ENCODE measurements at places on chromosomes 16 and 17.

DNA sequence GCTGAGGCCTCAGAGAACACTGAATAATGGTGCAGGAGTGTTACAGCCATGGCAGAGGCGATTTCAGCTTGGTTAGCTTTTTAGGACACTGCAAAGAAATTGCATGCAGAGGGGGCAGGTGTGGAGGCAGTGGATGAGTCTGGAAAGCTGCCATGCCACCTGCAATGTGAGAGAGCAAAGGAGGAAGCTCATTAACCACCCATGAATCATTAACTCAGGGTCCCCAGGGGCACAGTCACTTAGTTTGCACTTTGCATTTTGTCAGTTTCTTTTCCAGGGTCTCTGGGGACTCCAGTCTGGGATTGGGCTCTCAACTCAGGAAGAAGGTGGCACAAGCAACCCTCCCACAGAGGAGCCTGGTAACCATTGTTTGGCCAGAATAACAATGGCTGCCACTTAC lies 132.9 kb downstream of the USP31 start:
- no peak for DNase-seq

DNA sequence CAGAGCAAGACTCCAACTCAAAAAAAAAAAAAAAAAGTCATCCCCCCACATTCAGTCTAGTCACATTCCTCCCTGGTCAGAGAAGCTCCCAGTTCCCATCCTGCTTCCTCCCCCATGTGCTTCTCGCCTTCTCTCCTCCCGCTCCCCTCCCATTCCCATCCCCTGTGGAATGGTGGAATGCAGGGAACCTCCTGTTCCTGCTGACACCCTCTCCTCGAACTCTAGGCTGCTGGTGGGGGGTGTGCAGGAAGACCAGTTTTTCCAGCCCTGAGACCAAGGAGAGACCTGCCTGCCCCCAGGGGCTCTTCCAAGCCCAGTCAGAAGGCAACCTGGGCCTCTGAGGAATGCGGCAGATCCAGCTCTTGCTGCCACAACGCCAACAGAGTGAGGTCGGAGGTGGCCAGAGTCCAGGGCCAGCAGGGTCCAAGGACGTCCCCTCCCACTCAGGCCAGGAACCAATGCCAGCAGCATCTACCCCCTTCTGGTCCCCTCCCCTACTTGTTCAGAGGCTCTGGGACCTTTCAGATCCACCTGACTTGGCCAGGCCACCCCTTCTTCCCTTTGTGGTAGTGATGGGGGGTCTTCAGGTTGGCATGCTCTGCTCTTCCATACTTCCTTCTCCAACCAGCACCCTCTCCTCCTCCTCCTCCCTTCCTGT lies 39.3 kb upstream of the TAC4 start:
- DNase-seq, result peak; percentile 16

GRCh38 chr17:79188048-79188447 lies 113.4 kb downstream of the ENGASE start:
- DNase-seq, result no peak

GRCh38 chr16:64808474-64808873 lies 313.4 kb downstream of the CDH11 start:
- no peak for DNase-seq

DNA sequence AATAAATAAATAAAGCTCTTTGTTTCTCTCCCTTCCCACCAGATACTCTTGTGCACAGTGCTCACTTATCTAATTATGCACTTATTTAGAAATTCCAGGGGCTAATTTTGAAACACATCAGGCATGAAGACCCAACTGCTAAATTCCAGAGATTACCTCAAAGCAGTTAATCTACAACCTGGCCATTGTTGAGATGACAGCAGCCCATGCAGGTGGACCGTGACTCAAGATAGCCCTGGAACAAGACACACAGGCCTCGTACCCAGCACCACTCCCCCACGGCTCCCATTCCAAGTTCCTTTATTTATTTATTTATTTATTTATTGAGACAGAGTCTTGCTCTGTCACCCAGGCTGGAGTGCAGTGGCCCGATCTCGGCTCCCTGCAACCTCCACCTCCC lies 60.1 kb upstream of the NPEPPS start:
- no peak for DNase-seq

DNA sequence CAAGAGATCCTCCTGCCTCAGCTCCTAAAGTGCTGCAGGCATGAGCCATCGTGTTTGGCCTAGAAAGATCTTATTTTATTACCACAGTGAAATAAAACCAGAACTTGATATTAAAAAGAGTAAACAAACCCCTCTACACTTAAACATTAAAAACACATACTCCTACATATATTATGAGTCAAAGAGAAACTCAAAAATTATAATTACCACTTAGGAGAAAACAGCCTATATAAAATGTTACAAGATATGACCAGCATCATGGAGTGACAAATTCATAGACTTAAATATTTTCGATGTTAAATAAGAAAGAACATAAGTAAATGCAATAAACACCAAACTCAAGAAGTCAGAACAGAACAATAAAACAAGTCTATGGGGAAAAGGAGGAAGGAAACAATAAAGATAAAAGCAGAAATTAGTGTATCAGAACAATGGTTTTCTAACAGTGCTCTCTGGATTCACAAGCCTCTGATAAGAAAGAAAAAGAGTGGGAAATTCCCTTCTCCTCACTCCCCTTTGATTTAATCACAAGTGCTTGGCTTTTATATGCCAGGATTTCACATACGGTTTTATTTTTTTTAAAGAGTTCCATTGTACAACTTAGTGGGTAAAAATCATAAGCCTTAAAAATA lies 23.0 kb downstream of the SKAP1 start:
- no peak for DNase-seq

DNA sequence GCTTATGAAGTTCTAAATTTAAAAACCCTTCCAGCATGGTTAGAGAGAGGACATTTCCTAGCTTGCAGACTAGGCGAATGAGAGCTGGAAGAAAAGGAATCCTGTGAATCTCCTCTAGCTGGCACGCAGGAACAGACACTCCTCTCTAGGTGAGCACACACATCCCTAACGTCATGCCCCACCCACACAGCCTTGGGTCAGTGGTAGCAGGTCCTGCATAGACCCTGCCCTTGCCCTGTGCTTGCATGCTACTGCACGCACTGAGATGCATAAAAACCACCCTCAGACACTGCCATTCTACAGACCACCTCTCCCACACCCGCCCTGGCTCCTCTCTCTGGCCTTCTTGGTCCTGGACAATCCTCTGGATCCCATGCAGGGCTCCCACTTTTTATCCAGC lies 23.5 kb downstream of the CES1 start:
- no peak for DNase-seq

GRCh38 chr16:23420011-23420410 lies 33.0 kb downstream of the COG7 start:
- DNase-seq, result peak; percentile 80

DNA sequence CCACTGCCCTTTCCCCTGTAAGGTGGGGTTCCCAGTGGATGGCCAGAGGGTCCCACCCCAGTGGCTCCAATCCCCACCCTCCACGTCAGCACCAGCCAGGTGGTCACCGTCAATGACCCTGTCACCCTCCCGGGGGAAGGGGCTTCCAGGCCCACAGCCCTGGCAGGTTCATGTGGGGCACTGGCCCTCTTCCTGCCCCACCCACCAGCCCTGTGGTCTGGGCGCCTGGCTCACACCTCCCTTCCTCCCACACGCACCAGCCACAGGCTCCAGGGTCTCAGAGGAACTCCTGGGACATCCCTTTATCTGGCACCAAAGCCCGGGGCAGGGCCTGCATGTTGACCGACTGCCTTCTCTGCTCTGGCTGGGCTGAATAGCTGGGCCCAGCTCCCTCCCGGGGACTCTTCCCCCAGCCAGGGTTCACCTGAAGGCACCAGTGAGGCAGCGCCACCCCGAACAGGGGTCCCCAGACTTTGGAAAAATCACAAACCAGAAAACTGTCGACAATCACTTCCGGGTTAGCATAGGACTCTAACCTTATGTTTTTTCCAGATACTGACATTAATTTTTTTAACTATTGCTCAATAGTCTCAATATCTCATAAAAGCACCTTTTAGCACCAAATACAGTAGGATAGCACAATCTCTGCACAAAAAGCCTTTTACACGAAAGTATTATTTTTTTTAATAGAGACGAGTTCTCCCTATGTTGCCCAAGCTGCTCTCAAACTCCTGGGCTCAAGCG lies 21.9 kb upstream of the ZC3H18 start:
- no peak for DNase-seq

DNA sequence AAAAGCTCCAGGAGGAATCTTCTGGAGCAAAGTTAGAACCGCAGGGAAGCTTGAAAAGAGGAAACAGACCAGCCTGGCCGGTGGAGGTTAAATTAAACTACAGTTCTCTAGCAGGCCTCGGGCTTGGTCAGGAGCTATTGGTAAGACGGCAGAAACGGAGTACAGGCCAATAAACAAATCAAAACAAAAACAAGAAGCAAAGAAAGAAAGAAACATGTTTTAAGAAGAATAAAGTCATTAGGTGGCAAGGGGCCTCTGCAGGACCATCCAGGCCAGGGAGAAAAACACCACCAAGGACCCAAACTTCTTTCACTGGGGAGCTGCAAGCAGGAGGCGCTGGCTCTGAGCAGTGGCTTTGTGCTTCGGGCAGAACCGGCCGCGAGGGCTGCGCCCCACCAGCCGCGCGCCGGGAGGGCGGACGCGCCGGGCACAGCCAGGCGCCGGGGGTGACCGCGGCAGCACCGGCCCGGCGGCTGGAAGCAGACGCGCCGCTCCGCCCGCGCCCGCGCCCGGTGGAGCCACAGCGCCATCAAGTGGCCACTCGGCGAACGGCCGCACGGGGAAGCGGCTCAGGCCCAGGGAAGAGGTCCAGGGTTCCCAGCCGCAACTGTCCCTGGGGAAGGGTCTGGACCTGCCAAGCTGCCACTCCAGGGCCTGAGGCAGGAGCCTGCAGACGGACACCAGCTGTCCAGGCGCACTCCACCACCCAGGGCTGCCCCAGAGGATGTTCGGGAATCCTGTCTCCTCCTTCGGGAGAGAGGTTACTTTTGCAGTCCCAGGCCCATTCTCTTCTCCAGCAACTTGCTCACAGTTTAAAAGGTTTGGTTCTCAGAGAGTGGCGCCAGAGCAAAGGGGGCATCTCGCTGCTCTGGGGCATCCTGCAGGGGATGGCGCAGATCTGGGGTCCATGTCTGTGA lies 419.4 kb downstream of the SOX9 start:
- peak; percentile 78 for DNase-seq

- DNase-seq, result no peak
Observed at GRCh38 chr17:45361976-45362375, 45.2 kb upstream of the MAP3K14 start.

DNA sequence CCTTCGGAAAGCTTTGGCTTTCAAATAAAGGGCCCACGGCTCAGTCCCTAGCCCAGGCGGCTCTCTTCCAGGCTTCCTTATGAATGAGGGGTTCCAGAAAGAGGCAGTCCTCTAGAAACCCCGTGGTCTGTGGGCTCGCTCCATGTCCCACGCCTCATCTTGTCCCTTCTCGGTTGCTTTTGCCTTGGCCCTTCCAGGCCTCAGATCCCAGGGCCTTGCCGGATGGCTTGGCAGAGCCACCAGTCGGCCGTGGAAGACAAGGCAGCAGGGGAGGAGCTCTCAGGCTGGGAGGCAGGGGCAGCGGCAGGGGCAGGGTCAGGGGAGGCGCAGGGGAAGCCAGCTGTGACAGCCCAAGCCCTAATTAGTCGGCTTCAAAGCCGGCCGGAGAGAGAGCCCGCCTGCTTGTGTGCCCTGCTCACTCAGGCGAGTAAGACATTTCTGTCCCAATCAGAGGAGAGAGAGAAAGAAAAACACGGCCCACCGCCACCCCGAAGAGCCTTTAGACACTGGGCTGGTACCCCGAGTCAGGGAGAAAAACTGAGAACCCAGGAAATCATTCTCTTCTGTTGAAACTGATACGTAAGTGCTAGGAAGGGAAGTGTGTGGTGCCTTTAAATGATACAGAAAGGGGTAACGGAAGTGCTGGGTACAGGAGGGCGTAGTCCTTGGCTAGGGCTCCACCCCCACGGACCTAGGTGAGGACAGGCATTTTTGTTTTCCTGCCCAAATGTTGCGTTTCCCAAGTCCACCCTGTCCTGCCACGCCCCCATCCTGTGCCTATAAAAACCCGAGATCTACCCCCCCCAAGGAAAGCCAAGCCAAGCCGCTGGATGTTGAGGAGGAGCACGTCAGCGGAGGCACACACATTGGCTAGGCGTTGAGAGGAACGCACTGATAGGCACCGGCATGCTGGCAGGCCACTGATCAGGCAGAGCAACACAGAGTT lies 27.8 kb upstream of the MEIOC start:
- DNase-seq, result no peak

DNA sequence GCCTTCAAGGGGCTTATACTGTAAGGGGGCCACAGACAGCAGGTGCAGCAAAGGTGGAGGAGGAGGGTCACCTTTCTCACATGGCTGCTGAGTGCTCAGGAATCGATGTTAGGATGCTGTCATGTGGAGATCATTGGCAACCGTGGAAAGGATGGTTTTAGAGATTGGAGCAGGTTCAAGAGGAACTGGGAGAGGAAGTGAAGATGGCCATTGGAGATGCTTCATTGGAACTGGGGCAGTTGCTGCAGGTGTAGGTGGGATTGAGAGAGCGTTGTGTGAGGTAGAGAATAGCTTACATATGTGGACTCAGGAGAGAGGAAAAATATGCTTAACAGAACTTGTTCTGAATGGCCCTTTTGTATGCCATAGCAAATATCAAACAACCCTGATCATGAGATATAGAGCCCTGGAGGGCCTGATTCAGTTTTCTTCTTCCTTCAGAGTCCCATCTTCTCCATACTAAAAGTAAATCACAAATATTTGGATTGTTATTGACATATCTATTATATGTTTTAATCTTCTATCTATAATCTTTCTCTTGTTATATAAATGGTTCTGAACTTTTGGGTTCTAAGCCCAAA lies 40.8 kb downstream of the LDHD start:
- DNase-seq, result no peak

DNA sequence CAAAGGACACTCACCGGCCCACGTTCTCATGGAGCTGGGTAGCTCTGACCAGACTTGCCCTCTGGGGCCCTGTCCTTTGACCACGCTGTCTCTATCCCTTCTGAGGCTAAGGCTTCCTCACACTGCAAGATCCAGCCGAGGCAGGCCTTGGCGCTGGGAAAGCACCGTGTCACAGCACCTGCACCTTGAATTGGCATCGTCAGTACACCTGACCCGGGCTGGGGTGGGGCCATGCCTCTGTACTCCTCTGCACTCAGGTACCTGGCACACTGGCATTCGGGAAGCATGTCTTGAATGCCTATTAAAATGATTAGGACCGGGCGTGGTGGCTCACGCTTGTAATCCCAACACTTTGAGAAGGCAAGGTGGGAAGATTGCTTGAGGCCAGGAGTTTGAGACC lies 6.0 kb downstream of the TBC1D24 start:
- DNase-seq, result no peak

- DNase-seq, result no peak
Observed at GRCh38 chr16:544517-544916, 15.7 kb upstream of the PRR35 start.

GRCh38 chr17:77321649-77322513 lies 181.1 kb downstream of the SEC14L1 start:
- DNase-seq, result peak; percentile 52

- no peak for DNase-seq
Observed at GRCh38 chr17:50928646-50929045, 62.5 kb upstream of the TOB1 start.

- DNase-seq, result peak; percentile 45
Observed at GRCh38 chr17:859824-860195, 77.7 kb downstream of the MRM3 start.
